Activated CD4-positive, alpha-beta memory T cell treated with anti-CD3 and anti-CD28 coated beads, Interleukin-2, amount 10 ng/mL, durations not matched to agents 7 days and 5 days (primary cell): ENCODE measurements at places on chromosomes 16 and 17. TPM values are rescaled to one million over a fixed set of nuclear protein-coding genes. Genes with fewer than 3 reads are reported as not detected.

The TMEM220 gene
- total RNA-seq = 0.78 TPM

The TEX19 gene
- not detected for total RNA-seq

The BRICD5 gene
- total RNA-seq = 12.5 TPM

The THRA gene
- total RNA-seq = 8.4 TPM

The DHRS7C gene
- total RNA-seq = not detected

DNA sequence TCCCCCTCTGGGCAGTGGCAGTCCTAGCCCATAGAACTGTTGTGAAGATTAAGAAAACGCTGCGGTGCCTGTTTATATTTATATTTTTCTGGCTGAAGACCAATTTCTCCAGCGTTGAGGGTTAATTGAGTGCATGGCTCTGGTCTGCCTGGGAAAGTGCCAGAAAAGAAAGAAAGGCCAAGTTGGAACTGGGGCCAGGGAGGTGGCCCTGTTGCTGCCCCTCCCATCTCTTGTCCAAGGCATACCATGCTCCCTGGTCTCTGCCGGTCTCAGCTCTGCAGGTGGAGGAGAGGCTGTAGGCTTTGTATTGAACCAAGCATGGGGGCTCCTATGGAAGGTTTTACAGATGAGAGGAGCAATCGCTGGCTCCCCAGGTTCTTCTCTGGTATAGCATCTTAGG, 124.7 kb downstream of the MGAT5B start:
- no peak for DNase-seq

DNA sequence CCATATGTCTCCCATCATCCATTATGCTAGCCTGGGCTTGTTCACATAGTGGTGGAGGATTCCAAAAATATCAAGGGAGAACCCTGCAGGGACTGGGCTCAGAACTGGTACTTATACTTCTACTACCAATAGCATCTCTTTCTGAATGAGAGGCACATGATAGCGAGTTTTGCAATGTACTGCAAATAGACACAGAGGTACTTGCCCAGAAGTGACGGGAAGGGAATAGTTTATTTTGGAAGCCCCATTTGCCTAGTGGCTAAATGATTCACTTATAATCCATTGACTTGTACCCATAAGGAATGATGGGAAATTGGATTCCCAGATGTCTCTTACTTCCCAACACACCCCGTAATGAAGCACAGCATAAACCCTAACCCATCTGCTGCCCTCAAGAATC, 124.8 kb upstream of the ERCC4 start:
- DNase-seq = no peak

GRCh38 chr17:48634493-48635208, 8.5 kb upstream of the HOXB9 start:
- no peak for DNase-seq

DNA sequence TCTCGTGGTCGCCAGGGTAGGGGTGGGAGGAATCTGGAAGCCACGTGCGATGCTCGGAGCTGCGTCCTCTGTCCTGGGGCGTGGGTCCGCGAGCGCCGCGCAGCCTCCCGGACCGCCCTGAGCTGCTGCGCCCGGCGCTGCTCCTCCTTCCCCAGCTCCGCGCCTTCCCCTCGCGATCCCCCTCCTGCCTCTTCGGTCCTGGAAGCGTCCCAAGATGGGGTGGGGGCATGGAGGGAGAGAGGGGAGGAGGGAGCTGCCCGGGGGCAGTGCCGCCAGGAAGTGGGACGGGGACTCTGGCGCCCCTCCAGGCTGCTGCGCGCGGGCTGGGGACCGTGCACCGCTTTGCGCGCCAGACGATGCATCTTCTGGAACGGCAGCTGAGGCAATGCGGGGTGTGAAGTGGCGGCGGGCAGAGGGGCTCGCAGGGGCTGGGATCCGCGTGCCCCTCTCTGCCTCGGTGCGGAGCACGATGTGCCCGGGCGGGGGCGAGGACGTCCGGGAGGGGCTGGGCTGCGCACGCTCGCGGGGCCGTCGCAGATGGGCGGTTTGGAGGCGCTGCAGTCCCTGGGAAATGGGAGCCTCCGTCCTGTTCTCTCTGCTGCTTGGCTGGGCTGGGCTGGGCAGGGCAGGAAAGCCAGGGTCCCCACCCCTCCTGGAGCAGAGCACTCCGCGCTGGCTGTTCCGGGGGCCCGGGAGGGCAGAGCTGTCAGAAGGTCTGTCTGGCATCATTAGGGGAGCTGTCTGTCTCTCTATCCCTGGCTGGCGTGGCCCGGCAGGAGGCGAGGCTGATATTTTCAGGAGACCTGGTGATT, 388.0 kb downstream of the SEC14L1 start:
- DNase-seq = no peak

DNA sequence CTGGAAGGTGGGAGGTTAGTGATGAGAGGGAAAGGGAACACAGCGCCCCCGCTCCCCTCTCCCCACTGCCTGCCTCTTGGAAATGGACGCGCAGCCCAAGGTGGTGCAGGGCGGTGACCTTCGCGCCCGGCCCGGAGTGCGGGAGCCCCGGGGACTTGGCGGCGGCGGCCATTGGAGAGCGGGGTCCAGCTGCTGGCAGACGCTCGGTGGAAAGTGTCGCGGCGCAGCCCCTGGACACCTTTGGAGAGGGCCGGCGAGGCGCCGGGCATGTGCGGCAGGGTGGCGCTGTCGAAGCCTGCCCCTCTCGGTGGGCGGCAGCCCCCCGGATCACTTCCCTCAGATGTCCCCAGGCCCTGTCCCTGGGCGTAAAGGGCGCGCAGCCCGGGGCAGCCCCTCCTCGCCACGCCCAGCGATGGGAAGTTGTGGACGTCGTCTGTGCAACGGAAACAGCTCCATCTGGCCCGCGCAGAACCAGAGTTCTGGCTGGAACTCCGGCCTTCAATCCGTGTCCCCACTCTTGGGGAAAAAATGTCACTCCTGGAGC, 16.7 kb downstream of the SALL1 start:
- DNase-seq = no peak

DNA sequence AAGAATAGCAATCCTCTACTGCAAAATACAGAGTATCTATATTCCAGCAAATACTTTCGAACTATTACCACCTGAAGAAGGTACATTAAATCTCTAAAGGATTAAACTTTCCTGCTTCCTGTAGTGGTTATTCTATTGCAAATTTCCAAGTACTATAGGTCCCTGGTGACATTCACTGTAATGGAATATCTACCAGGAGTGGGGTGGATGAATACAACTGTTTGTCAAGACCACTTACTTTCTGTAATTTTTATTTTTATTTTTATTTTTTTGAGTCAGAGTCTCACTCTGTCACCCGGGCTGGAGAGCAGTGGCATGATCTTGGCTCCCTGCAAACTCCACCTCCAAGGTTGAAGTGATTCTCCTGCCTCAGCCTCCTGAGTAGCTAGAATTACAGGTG, 389.5 kb downstream of the TMEM114 start:
- no peak for DNase-seq

GRCh38 chr17:34203018-34203638, 52.0 kb upstream of the CCL2 start:
- DNase-seq = no peak

DNA sequence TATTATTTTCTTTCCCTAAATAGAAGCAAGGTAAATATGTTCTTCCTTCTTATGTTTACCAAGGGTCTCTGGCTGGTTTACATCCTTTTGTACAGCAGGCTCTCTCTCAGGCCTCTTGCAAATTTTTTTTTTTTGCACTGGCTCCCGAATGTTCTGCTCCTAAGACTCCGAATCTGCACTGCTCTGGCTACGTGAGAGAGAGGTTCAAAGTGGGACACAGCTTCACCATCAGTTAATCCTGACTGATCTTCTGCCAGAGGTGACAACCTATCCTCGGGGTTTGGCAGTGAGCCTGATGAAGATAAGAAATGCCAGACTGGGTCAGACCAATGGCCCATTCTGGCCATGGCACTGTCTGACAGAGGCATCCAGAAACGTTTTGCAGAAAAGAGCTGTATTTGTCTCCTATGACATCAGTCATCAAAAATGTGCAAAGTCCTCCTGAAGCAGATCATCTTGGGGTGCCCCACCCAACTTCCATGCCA, 136.9 kb downstream of the GRIN2A start:
- DNase-seq = no peak
